ENCODE measurements at places on chromosomes 6 and 20.

DNA sequence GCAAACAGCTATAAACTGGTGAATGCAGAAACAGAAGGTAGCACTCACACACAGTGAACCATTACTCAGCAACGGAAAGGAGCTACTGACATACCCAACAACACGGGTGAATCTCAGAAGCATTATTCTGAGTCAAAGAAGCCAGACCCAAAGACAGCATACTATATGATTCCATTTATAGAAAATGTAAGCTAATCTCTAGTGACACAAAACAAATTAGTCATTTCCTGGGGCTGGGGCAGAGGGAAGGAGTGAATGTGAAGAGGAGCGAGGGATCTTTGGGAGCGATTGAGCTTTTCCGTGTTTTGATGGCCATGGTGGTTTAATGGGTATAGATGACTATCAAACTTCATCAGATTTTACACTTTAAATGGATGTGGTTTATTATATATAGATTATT, 614.6 kb downstream of the DHX35 start:
- no peak for DNase-seq

DNA sequence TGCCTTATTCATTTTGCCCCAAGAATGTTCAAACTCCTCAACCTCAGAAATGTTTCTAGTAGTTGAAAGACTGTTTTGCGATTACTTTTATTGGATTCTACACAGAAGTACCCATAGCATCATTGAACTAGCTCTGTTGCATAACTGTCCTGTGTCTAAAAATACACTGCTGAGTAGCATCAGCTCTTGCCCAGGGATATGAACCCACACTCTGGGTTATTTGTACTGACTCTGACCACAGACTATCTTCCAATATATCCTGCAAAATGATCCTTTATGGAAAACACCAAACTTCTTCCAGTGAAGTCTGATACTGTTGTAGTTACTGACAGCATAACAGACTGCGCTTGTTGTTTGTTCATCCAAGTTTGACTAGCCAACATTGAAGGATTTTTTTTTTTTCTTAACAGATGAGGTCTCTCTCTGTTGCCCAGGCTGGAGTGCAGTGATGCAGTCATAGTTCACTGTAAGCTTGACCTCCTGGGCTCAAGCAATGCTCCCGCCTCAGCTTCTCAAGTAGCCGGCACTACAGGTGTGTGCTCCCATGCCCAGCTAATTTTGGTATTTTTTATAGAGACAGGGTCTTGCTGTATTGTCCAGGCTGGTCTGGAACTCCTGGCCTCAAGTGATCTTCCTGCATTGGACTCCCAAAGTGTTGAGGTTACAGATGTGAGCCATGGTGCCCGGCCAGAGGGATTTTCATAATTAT, 49.9 kb downstream of the TULP4 start:
- DNase-seq, result no peak

DNA sequence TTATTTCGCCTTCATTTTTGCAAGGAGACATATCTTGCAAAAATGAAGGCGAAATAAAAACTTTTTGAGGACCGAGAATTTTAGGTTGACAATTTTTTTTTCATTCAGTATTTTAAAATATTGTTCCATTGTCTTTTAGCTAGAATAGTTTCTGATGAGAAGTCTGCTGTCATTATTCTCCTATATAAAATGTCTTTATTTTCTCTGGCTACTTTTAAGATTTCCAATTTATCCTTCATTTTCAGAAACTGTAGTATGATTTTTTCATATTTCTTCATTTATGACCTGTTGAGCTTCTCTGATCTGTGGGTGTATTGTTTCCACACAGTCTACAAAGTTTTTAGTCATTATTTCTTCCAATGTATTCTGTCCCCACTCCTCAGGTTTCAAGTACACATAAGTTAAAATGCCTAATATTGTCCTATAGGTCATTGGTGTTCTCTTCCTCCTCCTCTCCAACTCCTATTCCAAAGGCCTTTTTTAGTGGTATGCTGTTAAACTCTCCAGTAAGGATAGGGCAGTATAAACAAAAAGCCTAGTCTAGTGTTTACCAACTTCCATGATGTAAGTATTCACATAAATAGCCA, 15.7 kb downstream of the AHI1 start:
- no peak for DNase-seq

GRCh38 chr6:82785206-82785605, 280.4 kb downstream of the UBE3D start:
- no peak for DNase-seq

- no peak for DNase-seq
Measured at GRCh38 chr20:33444797-33445560, 1.4 kb upstream of the SNTA1 start.

DNA sequence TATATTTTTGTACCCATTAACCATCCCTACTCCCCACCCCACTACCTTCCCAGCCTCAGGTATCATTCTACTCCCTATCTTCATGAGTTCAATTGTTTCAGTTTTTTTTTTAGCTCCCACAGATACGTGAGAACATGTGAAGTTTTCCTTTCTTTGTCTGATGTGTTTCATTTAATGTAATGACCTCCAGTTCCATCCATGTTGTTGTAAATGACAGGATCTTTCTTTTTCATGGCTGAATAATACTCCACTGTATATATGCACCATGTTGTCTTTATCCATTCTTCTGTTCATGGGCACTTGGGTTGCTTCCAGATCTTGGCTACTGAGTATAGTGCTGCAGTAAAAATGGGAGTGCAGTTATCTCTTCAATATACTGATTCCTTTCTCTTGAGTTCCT, 63.5 kb downstream of the MYO6 start:
- DNase-seq, result no peak

- no peak for DNase-seq
Measured at GRCh38 chr20:50518270-50518721, 8.1 kb downstream of the PTPN1 start.

DNA sequence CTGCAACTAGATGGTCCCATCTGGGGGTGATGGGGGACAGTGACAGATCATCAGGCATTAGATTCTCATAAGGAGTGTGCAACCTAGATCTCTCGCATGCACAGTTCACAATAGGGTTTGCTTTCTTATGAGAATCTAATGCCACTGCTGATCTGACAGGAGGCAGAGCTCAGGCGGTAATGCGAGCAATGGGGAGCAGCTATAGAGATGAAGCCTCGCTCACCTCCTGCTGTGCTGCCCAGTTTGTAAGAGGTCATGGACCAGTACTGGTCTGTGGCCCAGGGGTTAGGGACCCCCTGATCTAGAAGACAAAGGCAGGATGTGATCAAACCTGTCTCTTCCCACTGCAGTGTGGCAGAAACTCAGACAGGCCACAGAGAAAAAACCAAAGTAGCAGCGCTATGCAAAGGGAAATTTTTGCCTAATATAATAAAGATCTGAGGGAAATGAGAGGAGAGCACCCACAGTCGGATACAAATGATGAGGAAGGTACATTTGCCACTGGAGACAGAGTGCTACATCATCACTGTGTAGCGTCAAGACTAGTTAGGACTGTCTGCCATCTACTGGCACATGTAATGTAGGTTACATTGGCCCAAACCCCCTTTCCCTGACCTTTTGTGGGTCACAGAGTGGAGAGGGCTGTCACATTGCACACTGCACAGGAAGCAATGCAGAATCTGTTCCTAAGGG, 4.1 kb upstream of the LY86 start:
- no peak for DNase-seq

GRCh38 chr20:19673575-19673974, 84.5 kb upstream of the RIN2 start:
- DNase-seq, result no peak

DNA sequence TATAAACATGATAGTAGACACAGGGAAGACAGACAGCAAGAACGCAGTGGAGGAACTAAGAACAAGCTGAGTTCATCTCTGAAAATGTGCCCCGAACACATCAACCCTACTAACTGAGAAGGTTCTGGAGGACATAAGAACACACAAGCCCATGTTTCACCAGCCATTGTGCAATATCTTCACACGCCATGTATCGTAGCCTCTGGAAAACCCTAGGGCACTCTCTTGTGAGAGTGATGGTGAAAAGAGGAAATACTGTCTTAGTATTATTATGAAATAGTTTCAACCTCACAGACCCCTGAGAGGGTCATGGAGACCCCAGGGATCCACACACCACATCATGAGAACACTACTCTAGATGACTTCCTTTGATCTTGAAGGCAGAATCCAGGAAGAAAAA, 26.1 kb upstream of the FOXF2 start:
- DNase-seq, result no peak

DNA sequence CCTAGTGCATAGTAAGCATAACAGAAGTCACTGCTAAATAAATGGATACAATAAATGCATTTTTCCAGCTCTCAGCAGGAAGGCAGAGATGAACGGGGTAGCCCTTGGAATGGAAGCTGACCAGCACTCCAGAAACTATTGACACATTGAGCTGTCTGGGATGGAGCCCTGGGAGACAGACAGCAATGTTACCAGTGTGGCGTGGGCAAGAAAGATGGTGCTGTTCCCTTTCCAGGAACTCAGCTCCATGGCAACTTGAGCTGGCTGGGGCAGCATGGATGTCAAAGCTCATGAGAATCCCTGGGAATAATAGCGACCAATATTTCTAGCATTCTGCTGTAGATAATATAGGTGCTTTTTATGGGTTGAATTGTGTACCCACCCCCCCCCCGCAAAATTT, 104.3 kb upstream of the PTPRT start:
- DNase-seq, result no peak

GRCh38 chr6:31689249-31690110, 8.6 kb upstream of the LY6G5C start:
- DNase-seq, result no peak

- no peak for DNase-seq
Measured at GRCh38 chr6:26576929-26577719, 19.6 kb upstream of the ABT1 start.

- DNase-seq, result no peak
Measured at GRCh38 chr6:756224-756623, 63.3 kb upstream of the EXOC2 start.

- no peak for DNase-seq
Measured at GRCh38 chr6:132734694-132735236, 20.9 kb upstream of the VNN1 start.

DNA sequence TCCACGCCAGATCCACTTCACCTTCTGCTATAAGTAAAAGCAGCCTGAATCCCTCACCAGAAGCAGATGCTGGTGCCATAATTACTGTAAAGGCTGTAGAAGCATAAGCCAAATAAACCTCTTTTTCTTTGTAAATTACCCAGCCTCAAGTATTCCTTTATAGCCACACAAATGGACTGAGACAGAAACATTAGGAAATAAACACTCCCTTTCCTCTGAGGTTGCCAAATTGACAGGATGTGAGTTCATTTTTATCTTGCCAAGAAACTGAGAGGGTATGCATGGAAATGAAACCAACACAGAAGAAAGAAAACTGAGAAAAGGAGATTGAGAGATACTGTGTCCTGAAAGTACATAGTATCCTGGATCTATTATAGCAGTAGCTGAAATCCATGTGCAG, 481.2 kb downstream of the HAO1 start:
- no peak for DNase-seq

- DNase-seq, result no peak
Measured at GRCh38 chr20:43583982-43584432, 6.7 kb upstream of the IFT52 start.

- no peak for DNase-seq
Measured at GRCh38 chr6:12009876-12010634, 2.1 kb upstream of the HIVEP1 start.

- DNase-seq, result no peak
Measured at GRCh38 chr20:51410586-51411325, 131.8 kb downstream of the NFATC2 start.

- DNase-seq, result no peak
Measured at GRCh38 chr6:15763364-15763763, 100.5 kb upstream of the DTNBP1 start.

DNA sequence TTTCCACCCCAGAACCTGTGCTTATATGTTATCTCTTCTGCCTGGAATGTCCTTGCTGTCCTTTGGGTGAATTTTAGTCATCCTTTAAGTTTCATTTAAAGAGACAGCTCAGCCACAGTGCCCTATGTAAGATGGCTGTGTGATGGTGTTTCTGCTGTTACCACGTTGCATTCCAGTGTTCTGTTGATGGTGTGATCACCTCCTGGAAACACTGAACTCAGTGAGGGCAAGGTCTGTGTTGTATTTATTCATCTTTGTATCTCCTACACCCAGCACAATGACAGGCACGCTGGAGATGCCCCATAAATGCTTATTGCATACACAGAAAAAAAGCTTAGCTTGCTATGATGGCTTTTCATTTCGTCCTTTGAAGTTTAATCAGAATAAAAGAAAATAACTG, 102.5 kb downstream of the MAP3K7 start:
- DNase-seq, result no peak

DNA sequence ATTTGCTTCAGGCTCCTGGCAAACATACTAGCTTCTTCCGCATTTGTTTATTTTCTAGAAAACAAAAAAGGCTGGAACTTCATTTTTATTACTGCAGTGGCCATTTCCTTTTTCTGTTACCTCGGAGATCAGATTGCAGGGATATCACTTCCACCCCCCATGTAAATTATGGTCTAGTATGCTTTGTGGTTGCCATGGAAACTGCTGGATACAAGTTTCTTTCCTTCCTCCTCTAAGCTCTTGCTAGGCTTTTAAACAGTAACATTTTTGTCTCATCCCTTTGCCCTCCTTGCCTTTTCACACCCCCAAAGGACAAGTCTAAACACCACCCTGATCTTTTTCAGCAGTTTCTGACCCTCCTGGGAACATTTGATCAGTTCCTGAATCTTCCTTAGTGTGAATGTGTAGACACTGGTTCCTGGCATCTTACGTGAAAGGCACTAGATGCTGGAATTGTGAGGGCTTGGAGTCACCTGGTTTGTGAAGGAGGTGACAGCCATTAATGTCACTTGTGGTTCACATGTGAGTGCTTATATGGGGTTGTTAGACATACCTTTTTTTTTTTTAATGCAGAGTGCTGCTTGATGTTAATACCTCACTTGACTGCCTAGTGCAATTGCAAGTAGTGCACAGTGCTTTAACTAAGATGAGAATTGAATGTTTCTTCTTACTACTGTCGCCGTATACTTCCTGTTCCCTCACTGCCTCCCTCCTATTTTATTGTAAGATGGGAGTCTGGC, 181.6 kb downstream of the JARID2 start:
- no peak for DNase-seq

DNA sequence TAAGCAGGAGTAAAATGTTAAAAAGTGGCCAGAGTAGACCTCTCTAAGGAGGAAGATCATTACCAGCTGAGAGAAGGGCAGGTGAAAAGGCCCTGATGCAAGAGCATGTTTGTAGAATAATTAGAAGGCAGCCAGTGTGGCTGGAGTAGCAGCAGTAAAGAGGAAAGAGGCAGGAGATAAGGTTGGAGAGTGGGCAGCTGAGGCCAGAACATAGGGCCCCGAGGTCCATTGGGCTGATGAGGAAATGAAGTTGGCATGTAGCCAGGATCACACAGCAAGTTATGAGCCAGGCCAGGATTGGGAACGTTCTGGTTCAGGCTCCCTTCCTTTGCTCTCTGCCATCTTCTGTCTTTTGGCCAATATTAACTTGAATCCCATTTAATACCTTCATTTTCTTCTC, 51.6 kb downstream of the RALY start:
- DNase-seq, result no peak

GRCh38 chr6:169118346-169118830, 135.3 kb downstream of the THBS2 start:
- DNase-seq, result no peak

GRCh38 chr20:8964959-8965562, 103.8 kb upstream of the PLCB4 start:
- no peak for DNase-seq

- DNase-seq, result no peak
Measured at GRCh38 chr6:64294034-64294433, 658.4 kb downstream of the PHF3 start.

GRCh38 chr6:13066050-13066449, 262.3 kb downstream of the TBC1D7 start:
- DNase-seq, result no peak
